ENCODE measurements at places on chromosomes 16 and 17.

DNA sequence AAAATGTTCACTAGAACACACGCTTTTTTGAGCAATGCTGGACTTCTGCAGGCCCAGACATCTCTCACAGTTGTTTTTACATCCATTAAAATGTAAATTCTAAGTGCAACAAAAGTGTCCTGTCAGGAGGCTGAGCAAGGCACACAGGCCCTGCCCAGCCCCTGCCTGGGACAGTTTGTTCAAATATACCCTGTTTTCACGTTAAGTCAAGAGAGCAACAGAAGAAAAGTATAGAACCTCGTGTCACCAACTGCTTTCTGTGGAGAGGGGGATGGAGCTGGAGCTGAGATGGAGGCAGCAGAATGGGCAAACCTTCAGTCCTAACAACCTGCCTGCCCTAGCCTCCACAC, 4.3 kb upstream of the HOXB2 start:
- no peak for DNase-seq

DNA sequence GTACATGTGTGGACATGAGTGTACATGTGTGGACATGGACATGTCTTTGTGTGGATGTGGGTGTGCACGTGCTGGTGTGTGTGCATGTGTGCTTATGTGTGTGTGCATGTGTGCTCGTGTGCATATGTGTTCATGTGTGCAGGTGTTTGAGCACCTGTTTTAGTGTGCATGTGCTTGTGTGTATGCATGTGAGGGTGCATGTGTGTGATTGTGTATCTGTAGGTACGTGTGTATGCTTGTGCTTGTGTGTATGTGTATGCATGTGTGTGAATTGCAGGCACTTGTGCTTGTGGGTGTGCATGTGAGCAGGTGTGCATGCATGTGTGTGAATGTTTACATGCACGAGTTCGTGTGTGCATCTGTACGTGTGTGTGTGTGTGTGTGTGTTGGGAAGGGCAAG, 300.6 kb upstream of the EEF2KMT start:
- DNase-seq = no peak

DNA sequence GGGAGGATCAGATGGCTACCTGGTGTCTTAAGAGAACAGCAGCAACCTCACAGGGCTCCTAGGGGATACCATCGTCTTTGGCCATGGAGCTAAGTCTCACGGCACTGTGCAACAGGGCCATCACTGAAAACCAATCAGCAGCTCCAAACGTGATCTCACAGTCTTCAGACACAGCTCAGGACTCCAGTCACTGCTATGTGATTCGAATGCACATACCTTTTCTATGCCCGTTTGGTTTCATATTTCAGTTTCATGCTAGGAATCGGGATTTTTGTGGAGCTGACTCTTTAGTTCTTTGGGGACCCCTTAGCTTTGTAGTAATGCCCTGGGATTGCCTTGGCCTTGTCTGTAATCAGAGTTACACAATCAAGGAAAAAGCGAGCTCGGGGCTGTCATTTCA, 162.8 kb upstream of the CDH11 start:
- peak; percentile 50 for DNase-seq

DNA sequence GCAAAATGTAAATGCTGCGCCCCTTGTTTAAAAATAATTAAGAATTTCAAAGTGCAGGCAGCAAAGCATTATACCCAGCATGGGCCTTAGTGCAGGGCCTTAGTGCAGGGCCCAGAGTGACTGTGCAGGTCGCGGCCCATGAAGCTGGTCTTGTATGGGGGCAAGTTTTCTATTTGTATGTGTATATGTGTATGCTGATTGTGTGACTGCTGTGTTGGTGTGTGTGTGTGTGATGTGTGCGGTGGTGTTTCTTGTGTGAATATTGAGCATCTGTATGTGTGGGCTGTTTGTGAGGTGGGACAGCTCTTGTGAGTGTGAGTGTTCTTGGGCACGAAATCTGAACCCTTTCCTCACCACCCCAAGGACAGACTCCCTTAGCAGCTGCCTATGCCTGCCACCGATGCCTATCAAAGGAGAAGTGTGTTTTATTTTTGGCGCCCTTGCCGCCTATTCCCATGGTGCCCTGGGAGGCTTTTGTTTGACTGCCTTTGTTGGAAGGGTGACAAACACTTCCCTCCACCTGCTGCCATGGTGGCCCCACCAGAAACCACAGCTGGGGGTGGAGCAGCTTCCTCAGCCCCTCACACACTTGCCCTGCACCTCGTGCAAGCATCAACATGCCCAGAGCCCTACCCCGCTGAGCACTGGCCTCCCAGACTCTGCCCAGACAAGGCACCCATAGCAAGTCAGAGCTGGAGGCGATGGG, 18.0 kb downstream of the CCR7 start:
- DNase-seq = no peak
